Activated CD8-positive, alpha-beta memory T cell treated with anti-CD3 and anti-CD28 coated beads, Interleukin-2, amount 10 ng/mL, durations not matched to agents 7 days and 5 days (primary cell): ENCODE measurements at places on chromosomes 7 and 10. TPM values are rescaled to one million over a fixed set of nuclear protein-coding genes. Genes with fewer than 3 reads are reported as not detected.

Gene ZNF248
- total RNA-seq = 7.4 TPM

Gene COPS6
- 90.8 TPM for total RNA-seq

Gene SPRN
- not detected for total RNA-seq

Gene FAM200A
- total RNA-seq = 5.1 TPM

Gene BHLHA15
- total RNA-seq = 0.33 TPM
